ENCODE measurements at places on chromosomes 1 and 21.

GRCh38 chr1:175267716-175268416 is 75.3 kb upstream of the KIAA0040 start:
- DNase-seq = no peak

DNA sequence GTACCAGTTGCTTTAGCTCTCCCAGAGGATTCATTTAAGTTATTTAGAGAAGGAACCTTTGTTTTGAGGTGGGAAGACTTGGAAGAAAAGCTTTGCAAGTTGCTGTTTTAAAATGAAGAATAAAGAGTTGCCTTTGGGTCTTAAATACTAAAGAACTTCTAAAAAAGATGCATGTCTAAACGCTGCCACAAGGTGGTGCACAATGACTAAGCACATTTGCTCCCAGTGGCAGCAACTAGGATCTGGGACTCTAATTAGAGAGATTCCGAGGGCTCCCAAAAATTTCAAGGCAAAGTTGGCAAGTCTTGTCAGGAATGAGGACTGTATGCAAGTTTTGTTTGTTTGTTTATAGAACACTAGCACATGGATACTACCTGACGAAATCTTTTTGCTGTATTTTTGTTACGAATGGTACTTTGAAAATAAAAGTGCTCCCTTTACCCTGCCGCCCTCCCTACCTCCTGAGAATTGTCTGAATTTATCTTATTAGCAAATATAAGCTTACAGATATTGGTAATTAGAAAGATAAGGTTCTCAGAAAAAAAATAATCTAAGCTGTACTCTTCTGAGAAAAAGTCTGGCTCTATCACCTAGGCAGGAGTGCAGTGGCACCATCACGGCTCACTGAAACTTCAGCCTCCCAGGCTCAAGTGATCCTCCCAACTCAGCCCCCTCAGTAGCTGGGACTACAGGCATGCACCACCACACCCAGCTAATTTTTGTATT is 121.8 kb downstream of the HFM1 start:
- DNase-seq = peak; percentile 7

DNA sequence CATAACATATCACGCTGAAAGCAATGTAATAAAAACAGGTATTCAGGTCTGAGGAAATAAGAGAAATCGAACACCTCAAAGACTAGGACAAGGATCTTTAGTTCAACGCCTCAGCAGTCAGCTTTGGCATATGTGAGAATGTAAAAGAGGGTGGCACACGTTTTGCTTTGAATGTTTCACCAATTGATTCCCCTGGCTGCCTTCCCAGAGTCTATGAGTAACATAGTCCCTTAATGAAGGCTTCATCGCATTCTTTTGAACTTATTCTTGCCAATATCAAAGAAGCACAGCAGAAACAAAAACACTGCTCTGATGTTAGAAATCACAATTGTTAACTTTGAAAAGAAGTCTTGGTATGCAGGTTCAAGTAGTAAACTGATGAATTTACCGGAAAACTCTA is 764.8 kb downstream of the ADGRL2 start:
- no peak for DNase-seq

- DNase-seq = no peak
Measured at GRCh38 chr1:225818229-225818628, 8.3 kb downstream of the EPHX1 start.

- DNase-seq = no peak
Measured at GRCh38 chr1:201643835-201644104, 104.8 kb downstream of the NAV1 start.

GRCh38 chr1:235270625-235271024 is 57.4 kb downstream of the ARID4B start:
- no peak for DNase-seq

- DNase-seq = peak; percentile 6
Measured at GRCh38 chr1:5067246-5067645, 412.8 kb downstream of the AJAP1 start.

- DNase-seq = no peak
Measured at GRCh38 chr1:167751676-167752075, 29.9 kb downstream of the MPZL1 start.

DNA sequence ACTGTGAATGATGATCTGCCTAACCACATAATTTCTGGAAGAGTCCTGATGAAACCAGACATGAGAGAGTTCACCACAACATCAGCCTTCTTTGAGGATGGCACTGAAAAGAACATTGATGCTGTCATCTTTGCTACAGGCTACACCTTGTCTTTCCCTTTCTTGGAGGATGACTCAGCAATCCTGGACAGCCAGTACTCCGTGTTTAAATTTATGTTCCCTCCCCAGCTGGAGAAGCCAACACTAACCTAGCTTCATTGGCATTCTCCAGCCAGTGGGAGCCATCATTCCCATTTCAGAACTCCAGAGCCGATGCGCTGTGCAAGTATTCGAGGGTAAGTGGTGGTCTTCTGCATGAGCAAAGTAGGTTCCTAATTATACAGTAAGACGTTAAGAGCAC is 164.1 kb upstream of the POGK start:
- no peak for DNase-seq

- no peak for DNase-seq
Measured at GRCh38 chr1:231201979-231202633, 38.9 kb upstream of the GNPAT start.

DNA sequence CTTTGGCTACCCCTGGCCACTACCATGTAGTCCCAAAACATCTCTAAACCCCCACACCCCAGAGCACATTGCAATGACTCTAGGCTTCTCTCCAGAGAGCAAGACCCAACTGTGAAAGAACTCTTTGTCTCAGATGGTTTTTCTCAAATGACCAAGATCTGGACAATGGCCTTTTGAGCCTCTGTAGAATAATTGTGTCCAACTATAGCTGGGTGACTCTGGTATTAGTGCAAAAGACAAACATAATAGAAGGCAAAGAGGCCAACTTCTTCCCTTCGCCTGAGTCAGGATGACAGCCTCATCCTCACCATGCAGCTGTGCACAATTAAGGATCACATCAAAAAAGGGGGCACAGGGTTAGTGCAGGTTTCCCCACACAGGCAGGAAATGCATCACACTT is 139.6 kb downstream of the BRINP2 start:
- no peak for DNase-seq

DNA sequence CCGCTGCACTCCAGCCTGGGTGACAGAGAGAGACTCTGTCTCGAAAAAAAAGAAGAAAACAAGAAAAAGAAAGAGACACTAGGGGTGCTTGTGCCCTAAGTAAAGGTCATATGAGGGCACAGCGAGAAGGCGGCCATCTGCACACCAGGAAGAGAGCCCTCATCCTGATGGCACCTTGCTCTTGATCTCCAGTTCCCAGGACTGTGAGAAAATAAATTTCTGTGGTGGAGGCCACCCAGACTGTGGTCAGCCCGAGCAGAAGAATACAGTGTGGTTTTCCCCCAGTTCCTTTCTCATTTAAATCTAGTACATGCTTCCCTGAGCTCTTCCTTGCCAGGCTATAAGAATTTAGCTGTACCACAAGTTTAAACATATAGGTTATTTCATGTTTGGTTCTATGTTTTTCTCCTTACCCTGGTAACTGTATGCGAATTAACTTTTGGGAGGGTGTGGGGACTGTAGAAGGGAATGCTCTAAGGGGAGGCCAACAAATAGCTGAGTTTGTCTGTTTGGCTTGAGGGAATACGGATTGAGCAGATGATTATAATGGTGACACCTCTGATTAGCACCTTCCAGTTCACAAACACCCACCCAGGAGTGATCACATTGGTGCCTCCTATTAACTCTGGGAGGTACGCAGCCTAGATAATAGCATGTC is 119.6 kb upstream of the ERRFI1 start:
- no peak for DNase-seq

DNA sequence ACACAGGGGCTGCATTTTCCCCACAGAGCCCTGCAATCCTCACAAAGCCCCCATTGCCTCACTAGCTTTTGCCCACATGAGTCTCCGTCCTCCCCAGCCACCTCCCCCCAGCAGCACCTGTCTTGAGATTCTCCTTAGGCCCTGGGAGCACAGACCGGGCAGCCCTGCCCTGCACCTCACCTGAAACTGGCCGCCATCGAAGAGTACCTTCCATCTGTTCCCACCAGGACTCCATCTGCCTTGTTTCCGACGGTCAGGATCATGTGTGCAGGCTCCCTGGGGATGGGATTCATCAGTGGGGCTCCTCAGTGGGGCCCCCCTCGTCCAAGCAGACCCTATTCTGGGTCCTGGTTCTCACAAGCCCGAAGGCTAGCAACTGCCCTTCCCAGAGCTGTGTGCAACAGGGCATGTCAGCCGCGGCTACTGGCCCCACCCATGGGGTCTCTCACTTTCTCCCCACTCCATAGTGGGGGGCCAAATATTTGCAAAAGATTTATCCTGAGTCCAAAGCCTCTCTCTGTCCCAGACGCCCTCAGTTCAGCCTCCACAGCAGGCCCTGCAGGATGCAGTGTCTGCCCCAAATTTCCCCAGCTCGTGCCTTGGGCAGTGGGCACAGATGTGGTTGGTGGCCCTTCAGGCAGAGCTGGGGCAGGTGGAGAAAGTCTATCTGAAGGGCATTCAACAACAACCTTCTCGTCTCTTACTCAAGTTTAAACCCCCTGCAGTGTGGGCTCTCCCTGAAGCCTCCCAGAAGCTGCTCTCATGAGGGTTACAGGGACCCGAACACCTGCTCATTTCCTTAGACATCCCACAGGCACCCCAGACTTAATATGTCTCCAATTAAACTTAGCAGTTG is 4.8 kb downstream of the PDZK1IP1 start:
- no peak for DNase-seq

DNA sequence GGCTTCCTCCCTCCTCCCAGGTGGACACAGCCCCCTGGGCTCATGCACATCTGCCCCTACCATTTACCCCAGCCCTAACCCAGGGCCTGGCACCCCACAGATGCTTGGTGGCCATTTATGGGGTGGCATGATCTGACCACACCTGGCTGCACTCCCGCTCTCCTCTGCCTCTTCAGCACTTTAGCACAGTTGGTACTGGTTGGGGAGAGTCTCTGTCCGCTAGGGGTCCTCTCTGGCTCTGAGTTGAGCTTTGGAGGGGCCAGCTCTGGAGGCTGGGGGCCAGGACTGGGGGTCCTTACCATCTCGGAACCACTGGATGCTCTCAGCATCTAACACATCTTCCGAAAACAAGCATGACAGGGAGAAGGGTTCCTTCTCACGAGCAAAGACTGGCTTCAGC is 17.4 kb downstream of the MYOM3 start:
- DNase-seq = no peak

DNA sequence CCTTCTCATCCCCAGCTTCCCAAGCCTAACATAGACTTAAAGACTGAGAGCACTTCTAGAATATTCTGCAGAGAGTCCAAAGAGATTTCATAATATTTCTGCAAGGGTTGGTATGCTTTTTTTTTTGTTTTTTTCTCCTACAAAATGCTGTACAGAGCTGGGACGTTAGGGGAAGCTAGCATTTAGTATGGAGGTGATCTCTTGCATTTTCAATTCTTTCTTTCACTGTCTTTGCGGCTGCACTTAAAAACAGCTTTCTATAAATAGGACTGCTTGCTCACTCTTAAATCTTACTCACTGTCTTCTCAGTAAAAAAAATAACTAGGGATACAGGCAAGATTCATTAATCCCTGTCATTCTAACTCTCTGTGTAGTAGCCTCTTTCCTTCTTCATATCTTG is 7.4 kb downstream of the DSCAM start:
- DNase-seq = no peak

DNA sequence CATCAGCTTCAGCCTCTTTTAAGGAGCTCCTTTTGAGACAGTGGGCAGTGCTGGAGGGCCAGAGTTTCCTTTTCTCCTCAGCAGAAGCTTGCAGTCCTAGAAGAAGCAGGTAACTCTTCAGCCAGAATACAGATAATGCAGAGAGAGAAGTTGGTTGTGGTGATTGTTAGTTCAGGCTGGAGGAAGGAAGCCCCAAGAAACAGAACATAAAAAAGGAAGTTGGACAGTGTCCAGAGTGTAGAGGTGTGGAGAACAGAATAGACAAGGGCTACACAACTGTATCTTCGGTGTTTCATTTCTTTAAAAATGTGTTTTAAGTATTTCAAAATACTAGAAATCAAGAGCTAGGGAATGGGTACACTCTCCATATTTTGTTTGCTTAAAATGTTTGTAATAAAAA is 6.4 kb upstream of the TACSTD2 start:
- no peak for DNase-seq

DNA sequence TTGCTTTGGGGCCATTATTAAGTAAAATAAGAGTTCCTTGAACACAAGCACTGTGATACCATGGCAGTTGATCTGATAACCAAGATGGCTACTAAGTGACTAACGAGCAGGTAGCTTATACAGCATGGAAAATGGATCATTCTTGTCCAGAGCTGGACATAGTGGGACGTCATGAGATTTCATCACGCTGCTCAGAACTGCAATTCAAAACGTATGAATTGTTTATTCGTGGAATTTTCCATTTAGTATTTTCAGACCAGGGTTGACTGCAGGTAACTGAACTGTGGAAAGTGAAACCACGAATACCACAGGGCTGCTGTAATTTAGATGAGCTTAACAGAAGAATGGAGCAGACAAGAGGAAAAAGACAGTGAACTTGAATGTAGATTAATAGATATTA is 38.9 kb downstream of the CCDC18 start:
- DNase-seq = no peak

DNA sequence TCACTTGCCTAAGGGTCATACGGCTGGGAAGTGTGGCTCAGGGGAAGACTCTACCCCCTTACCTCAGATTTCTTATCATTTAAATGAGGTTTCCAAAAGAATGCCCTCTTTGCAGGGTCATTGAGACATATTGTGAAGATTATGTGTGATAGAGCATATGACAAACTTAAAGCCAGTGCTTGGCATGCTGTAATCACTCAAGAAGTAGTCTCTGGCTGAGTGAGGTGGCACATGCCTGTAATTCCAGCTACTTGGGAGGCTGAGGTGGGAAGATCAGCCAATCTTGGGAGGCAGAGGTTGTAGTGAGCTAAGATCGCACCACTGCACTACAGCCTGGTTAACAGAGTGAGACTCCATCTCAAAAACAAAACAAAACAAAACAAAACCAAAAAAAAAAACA is 7.5 kb upstream of the LDLRAD2 start:
- DNase-seq = no peak

DNA sequence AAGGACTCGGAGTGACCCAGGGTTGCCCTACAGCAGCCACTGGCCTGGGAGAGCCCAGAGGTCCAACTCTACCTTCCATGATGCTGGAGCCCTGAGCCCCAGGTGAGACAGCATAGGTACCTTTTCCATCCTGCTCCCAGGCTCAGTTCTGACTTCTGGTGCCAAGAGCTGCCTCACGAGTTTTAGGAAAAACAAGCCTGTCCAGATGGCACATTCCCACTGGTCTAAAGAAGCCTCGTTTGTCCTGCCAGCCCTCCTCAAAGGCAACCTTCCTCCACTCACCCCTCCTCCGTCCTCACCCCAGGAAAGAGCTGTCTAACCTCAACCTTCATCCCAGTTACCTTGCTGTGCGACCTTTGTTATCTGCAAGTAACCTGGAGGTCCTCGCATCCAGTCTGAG is 53.5 kb upstream of the PRELP start:
- DNase-seq = no peak

GRCh38 chr1:110161849-110162248 is 11.6 kb downstream of the SLC6A17 start:
- no peak for DNase-seq

GRCh38 chr1:205205055-205205454 is 6.4 kb downstream of the DSTYK start:
- DNase-seq = no peak
